NCI-H1105 (cell line): ENCODE measurements at places on chromosomes 12 and 14.

DNA sequence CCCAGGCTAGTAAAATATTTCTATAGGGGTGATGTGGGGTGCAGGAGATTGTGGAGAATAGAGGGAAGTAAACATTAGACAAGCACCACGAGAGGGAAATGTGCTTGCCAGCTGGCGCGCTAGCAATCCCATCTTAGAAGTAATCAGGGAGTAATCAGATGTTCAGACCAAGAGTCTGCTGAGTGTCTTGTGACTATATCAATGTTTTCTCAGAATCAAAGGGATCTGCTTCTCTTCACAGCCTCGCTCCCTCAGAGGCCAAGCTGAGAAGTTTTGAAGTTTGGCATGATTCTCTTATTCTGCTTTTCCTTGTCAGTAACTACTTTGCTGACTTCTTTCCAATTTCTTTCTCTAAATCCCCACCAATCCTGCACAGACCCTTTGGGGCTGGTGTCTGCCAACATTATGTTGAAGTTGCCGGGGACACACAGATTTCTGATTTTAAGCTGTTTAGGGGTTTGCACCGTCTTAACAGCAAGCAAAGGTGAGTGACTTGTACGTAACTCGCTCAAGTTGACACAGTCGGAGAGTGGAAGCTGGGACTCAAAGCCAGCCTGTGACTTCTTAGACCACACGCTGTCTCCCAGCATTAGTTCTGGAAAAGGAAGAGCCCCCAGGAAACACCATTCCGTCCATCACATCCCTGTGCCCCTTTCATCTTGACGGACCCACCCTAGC is 22.0 kb upstream of the TSPAN9 start:
- DNase-seq = no peak

DNA sequence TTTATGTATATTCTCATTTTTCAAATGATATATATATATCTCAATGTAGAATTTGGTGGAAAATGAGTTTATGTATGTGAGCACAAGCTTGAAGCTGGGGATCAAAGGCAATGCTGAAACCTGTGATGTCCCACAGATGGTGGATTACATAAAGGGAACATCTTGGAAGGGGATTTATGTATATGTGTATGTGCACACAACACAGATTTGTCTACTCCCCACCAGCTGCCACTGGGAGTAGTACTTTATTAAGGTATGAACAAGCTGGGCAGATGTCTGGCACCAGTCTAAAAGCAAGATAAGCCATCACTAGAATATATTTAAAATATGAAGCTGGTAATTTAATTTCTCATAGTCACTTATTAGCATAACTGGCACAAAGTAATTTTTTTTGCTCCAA is 895.6 kb downstream of the SLC6A15 start:
- DNase-seq = no peak

- no peak for DNase-seq
These were observed 669.0 kb downstream of the BCL11B start for GRCh38 chr14:98602983-98603382.

- DNase-seq = no peak
These were observed 24.5 kb downstream of the RECQL start for GRCh38 chr12:21476949-21477348.

GRCh38 chr12:6773590-6774351 is 1.5 kb downstream of the LAG3 start:
- no peak for DNase-seq

GRCh38 chr12:118098401-118098800 is 5.4 kb downstream of the VSIG10 start:
- DNase-seq = no peak

- DNase-seq = no peak
These were observed 194.3 kb downstream of the CPNE8 start for GRCh38 chr12:38711054-38711453.

GRCh38 chr14:30569216-30569902 is 10.4 kb downstream of the G2E3 start:
- DNase-seq = no peak

DNA sequence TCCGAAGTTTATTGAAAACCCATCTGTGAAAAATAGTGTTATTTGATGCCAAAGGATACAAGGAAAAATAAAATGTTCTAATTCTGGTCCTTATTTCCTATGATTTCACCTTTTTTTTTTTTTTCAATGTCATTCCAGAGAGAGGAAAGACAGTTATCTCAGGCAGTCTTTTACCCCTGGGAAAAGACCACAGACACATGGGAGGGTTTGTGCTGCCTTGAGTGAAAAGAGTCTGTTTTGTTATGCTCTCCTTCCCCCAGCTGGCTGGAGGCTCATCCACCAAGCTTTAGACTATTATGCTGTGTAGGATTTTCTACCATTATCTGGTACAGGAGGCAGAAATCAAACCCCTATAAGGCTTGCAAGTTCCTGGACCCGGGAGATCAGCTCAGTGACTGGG is 151.8 kb downstream of the CRADD start:
- no peak for DNase-seq

GRCh38 chr12:56695327-56696101 is 7.4 kb upstream of the PTGES3 start:
- no peak for DNase-seq

GRCh38 chr14:54487771-54488170 is 1.0 kb downstream of the GMFB start:
- DNase-seq = no peak

DNA sequence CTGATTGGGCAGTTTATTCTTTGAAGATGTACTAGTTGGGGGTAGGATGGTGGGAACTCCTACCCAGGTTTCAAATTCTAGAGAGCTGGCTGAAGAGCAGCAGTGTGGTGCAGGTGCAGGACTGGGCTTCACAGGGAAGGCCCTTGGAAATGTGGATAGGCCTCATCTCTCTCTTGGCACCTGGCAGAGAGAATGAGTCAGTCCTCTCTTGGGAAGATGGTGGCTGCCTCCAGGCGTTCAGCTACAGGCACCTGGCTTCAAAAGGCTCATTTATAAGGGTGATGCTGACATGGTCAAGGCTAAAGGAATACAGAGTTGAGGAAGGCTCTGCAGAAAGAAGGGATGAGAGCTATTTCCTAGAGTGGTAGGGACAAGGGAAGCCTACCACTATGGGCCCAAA is 179.7 kb upstream of the VASH1 start:
- no peak for DNase-seq

GRCh38 chr12:56338308-56339157 is at the start of gene IL23A:
TSS of gene IL23A (plus strand) at chr12:56338884. CDS start at chr12:56339045, 161 bp downstream.
- no peak for DNase-seq

DNA sequence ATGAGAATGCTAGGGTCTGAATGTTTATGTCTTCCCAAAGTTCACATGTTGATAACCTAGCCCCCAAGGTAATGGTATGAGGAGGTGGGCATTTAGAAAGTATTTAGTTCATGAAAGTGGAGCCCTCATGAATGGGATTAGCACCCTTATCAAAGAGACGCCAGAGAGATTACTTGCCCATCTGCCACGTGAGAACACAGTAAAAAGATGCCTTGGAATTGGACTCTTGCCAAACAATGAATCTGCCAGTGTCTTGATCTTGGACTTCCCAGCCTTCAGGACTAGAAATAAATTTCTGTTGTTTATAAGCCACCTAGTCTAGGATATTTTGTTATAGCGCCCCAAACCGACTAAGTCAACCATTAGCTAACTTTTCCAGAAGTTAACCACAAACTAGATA is 92.0 kb upstream of the SLC38A4 start:
- no peak for DNase-seq

- peak; percentile 57 for DNase-seq
These were observed 51.4 kb downstream of the A2M start for GRCh38 chr12:9064201-9064814.

- peak; percentile 61 for DNase-seq
These were observed at the start of gene P3H3 for GRCh38 chr12:6827982-6828780. TSS of gene P3H3 (plus strand) at chr12:6828407. CDS start at chr12:6828441, 34 bp downstream.

GRCh38 chr12:51391283-51392123 is at the start of gene GALNT6:
TSS of gene GALNT6 (minus strand) at chr12:51391406. CDS start at chr12:51379781, 11,625 bp downstream.
- DNase-seq = no peak

- no peak for DNase-seq
These were observed 40.2 kb downstream of the MYF5 start for GRCh38 chr12:80756875-80757274.

DNA sequence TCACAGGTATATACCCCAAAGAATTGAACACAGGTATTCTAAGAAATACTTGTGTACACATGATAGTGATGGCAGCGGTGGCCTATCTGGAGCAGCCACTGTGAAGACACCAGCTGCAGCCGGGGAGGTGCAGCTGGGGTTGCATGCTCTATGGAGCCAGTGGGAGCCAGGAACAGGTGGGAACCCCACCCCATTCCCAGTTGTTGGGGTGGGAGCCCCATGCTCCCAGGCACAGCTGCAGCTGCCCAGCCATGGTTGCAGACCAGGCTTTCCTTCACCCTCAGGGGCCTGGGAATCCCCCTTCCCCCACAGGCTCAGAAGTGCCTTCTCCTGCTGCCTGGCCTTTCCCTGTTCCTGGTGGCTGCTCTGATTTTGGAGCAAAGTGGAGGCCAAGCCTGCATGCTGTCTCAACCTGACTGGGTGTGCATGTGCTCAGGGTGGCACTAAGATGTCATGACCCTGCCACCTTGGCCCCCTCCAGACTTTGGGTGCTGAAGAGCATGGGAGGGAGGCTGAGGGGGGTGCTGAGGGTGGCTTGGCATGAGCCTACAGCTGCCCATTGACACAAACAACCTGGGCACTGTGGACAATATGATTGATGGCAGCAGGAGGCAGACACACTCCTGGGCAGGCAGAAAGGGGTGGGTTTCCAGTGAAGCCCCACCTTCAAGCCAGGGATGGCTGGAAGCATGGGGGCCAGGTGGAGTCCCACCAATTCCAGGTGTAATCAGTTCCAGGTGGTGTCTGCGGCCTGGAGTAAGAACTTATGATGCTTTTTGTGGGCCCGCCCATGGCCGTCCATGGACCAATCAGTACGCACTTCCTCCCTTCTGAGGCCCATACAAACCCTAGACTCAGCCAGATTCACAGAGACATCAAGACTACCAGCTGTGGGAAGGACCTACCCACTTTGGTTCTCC is 234.7 kb downstream of the ADGRD1 start:
- DNase-seq = no peak
